ENCODE measurements at places on chromosomes 2 and 18.

GRCh38 chr2:239393388-239393940 lies 7.4 kb downstream of the HDAC4 start:
- DNase-seq = no peak

GRCh38 chr2:202373490-202373889 lies 2.6 kb upstream of the BMPR2 start:
- DNase-seq = no peak

DNA sequence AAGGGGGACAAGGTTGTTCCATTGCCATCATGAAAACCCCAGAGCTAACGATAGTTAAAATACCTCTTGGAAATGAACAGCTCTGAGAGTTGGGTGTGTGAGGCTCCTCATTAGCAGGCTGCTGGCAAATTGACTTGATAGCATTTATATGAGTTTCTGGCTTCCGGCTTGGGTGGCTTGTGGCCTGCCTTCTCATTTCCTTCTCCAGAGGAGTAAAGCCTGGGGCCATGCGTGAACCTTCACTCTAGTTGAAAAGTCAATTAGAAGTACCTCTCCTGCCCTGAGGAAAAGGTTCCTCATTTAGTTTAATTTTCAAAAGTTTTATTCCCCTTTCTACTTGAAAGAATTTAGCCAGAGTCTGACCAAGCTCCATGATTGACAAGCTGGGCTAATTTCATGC lies 67.1 kb downstream of the MGAT5 start:
- no peak for DNase-seq

GRCh38 chr2:1528273-1529064 lies 115.2 kb downstream of the TPO start:
- no peak for DNase-seq
